ENCODE measurements at places on chromosomes 2 and 18. TPM values are rescaled to one million over a fixed set of nuclear protein-coding genes. Genes with fewer than 3 reads are reported as not detected.

The TXNDC2 gene
- polyA plus RNA-seq, result 0.11 TPM

The REG3A gene
- not detected for polyA plus RNA-seq

The DHRS9 gene
- polyA plus RNA-seq, result not detected

The NEU4 gene
- 0.32 TPM for polyA plus RNA-seq

The MC2R gene
- not detected for polyA plus RNA-seq

The CNRIP1 gene
- polyA plus RNA-seq, result 5.0 TPM

The KCNF1 gene
- polyA plus RNA-seq, result 1.6 TPM

The GRB14 gene
- 2.5 TPM for polyA plus RNA-seq

The ADAM23 gene
- polyA plus RNA-seq, result 9.9 TPM

The EGR4 gene
- polyA plus RNA-seq, result not detected

DNA sequence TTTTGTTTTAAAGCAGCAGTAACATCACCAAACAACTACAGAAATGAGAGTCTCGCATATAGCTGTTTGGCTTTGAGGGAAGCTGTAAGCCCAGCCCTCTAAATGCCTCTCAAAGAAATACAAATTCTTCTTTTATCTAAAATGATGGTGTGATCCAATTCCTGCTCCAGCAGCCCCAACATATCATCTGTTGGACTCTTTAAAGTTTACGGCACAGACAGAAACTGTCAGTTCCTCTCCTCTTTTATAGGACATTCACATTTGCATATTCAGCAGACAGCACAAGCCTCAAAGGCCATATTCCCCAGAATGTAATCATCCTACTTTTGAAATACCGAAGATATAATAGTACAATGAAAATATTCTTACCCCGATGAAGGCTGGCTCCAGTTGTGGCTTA is 216.9 kb upstream of the REV1 start:
- H3K4me1 ChIP-seq, result no peaks in the 10 kb centered on the region
- no peak overlapping the region for H3K27ac ChIP-seq
- no peaks in the 10 kb centered on the region for H3K27me3 ChIP-seq
- H3K36me3 ChIP-seq, result no peaks in the 10 kb centered on the region
- peak; percentile 20 for DNase-seq
- no peak overlapping the region for H3K4me3 ChIP-seq

DNA sequence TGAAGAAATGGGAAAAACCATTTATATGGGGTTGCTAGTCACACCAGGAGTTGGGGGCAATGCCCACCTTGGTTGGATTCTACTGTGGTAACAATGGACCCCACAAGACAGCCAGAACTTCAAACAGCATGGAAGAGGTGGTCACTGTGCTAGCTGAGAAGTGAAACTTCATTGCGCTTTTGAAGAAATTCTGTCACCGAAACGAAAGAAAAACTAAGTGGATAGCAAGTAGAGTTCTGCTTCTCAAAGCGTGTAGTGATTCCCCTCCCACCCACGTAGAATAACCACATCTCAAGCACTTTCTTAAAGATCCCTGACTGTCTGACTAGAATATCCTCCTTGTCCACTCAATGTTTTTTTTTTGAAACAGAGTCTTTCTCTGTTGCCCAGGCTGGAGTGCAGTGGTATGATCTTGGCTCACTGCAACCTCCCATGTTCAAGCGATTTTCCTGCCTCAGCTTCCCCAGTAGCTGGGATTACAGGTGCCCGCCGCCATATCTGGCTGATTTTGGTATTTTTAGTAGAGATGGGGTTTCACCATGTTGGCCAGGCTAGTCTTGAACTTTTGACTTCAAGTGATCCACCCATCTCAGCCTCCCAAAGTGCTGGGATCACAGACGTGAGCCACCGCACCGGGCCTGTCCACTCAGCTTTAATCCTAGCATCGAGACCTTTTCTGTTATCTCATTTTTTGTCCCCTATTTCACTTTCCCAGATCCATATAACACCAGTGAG is 30.1 kb upstream of the CCL20 start:
- no peaks in the 10 kb centered on the region for H3K36me3 ChIP-seq
- no peak overlapping the region for H3K4me3 ChIP-seq
- no peaks in the 10 kb centered on the region for H3K4me1 ChIP-seq
- no peak for DNase-seq

DNA sequence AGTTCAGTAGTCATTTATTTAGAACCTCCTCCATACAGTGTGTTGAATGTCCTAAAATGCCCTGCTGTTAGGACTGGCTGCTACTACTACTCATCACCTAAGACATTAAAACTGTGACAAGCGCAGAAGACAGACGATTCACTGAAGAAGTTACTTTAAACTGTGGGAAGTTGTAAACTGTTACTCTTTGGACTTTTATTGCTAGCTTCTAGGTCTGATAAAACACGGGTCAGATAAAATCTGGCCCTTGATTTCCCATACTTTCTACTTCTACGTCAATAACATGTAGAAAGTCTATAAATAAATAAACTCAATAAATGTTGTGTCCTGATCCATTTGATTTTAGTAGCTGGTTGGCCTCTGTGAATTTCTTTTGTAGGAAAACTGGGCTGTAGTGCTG is 113.4 kb downstream of the ICA1L start:
- no peak overlapping the region for H3K27ac ChIP-seq
- no peak overlapping the region for H3K4me3 ChIP-seq
- H3K36me3 ChIP-seq, result peaks cover 17% of the 10 kb centered on the region
- no peaks in the 10 kb centered on the region for H3K27me3 ChIP-seq
- no peak for DNase-seq

- DNase-seq, result no peak
- no peak overlapping the region for H3K4me3 ChIP-seq
- peaks cover 17% of the 10 kb centered on the region for H3K4me1 ChIP-seq
- H3K27ac ChIP-seq, result no peak overlapping the region
- H3K27me3 ChIP-seq, result no peaks in the 10 kb centered on the region
Measured at GRCh38 chr2:43347746-43348145, 121.3 kb upstream of the ZFP36L2 start.

- no peak overlapping the region for H3K27ac ChIP-seq
- no peak for DNase-seq
- peaks cover 3% of the 10 kb centered on the region for H3K4me1 ChIP-seq
- H3K27me3 ChIP-seq, result no peaks in the 10 kb centered on the region
- no peak overlapping the region for H3K4me3 ChIP-seq
- no peaks in the 10 kb centered on the region for H3K36me3 ChIP-seq
Measured at GRCh38 chr2:62176801-62177200, 19.1 kb upstream of the B3GNT2 start.

- H3K4me3 ChIP-seq, result no peak overlapping the region
- no peaks in the 10 kb centered on the region for H3K4me1 ChIP-seq
- no peak for DNase-seq
- H3K36me3 ChIP-seq, result no peaks in the 10 kb centered on the region
- no peaks in the 10 kb centered on the region for H3K27me3 ChIP-seq
- no peak overlapping the region for H3K27ac ChIP-seq
Measured at GRCh38 chr2:215357660-215358059, 45.8 kb downstream of the ATIC start.

- H3K27me3 ChIP-seq, result no peaks in the 10 kb centered on the region
- DNase-seq, result no peak
- H3K4me1 ChIP-seq, result no peaks in the 10 kb centered on the region
Measured at GRCh38 chr2:62663411-62663810, 42.1 kb upstream of the EHBP1 start.

DNA sequence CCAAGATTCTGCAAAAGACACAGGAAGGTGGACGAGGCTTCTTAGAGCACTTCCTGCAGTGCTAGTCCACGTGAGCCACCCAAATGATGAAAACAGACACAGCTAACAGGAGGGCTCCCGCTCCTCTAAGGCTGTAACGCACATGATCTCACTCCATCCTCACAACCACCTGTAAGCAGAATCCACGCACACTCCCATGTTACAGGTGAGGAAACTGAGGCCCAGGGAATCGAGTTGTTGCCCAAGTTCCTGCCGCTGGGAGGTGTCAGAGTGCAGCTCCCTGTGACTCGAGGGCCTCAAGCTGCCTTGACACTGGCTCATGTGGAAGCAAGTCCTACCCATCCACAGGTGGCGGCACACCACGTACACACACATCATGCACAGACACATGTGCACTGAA is 4.4 kb downstream of the DNMT3A start:
- DNase-seq, result no peak
- no peak overlapping the region for H3K27ac ChIP-seq
- H3K36me3 ChIP-seq, result no peaks in the 10 kb centered on the region
- no peak overlapping the region for H3K4me3 ChIP-seq
- H3K27me3 ChIP-seq, result peaks cover 3% of the 10 kb centered on the region

- no peak overlapping the region for H3K27ac ChIP-seq
- H3K4me1 ChIP-seq, result peaks cover 5% of the 10 kb centered on the region
- peak overlapping the region; percentile 53 for H3K4me3 ChIP-seq
- H3K27me3 ChIP-seq, result peaks cover 16% of the 10 kb centered on the region
Measured at GRCh38 chr18:34222307-34223163, 2.2 kb downstream of the NOL4 start.

- DNase-seq, result no peak
- H3K27ac ChIP-seq, result no peak overlapping the region
- H3K4me1 ChIP-seq, result no peaks in the 10 kb centered on the region
Measured at GRCh38 chr2:97936881-97937280, 58.9 kb downstream of the TMEM131 start.

- no peak overlapping the region for H3K27ac ChIP-seq
- no peaks in the 10 kb centered on the region for H3K36me3 ChIP-seq
- no peaks in the 10 kb centered on the region for H3K27me3 ChIP-seq
- H3K4me1 ChIP-seq, result no peaks in the 10 kb centered on the region
Measured at GRCh38 chr2:195447323-195447975, 209.6 kb upstream of the SLC39A10 start.

GRCh38 chr18:79323471-79323870 is 72.3 kb upstream of the NFATC1 start:
- DNase-seq, result no peak
- H3K36me3 ChIP-seq, result no peaks in the 10 kb centered on the region
- H3K27me3 ChIP-seq, result no peaks in the 10 kb centered on the region

DNA sequence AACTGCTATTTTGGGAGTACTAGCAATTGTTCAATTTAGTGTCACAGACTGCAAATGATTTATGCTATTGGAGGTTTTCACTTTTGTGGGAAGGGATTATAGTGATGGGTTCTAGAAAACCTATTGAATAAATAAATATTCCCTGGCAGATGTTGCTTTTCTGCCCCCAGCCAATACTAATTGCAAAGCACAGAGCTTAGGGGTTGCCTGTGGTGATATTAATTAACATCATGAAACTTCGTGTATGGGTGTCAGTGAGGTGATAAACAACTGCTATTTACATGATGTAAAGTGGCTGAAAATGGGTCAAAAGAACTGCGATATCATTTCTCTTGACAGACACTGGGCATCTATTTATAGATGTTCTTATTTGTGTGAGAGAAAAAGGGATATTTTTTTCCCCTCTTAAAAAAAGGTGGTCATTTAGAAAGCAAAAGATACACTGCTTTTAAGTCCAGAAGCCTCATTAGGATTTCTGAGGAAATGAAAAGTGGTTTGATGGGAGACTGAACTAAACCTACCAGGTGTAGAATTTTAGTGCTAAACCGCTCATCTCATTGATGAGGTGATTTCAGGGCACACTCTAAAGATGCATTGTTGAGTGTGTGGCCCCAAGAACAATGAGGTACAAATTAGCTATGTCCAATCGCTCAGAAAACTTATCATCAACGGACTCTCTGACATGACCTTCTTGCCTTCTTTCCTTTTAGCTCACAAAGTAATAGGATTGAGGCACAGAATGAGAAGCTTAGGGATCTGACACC is 116.7 kb upstream of the CHST9 start:
- no peak overlapping the region for H3K4me3 ChIP-seq
- no peak overlapping the region for H3K27ac ChIP-seq
- H3K4me1 ChIP-seq, result no peaks in the 10 kb centered on the region
- H3K36me3 ChIP-seq, result no peaks in the 10 kb centered on the region
- DNase-seq, result no peak

DNA sequence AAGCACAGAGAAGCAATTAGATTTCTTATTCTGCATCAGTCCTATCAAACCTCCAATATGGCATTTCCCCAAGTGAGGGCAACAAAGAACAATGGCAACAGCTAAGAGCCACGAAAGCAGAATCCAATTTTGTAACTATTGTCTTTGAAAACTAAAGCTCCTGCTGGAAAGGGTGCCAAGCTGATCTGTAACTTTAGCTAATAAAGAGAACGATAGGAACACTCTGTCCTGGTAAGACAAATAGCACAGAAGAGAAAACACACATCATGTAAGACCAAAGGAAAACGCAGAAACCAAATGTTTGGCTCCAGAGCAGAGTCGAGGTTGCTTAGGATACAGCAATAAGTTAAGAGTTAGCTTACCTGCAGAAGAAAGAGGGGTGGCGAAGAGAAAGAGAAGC is 160.5 kb downstream of the STK39 start:
- H3K27me3 ChIP-seq, result no peaks in the 10 kb centered on the region
- no peak for DNase-seq
- H3K4me1 ChIP-seq, result no peaks in the 10 kb centered on the region
- no peak overlapping the region for H3K27ac ChIP-seq
- H3K4me3 ChIP-seq, result no peak overlapping the region

- no peaks in the 10 kb centered on the region for H3K36me3 ChIP-seq
- DNase-seq, result no peak
- no peaks in the 10 kb centered on the region for H3K4me1 ChIP-seq
- no peaks in the 10 kb centered on the region for H3K27me3 ChIP-seq
- H3K27ac ChIP-seq, result no peak overlapping the region
- H3K4me3 ChIP-seq, result no peak overlapping the region
Measured at GRCh38 chr18:23701017-23701416, 11.8 kb downstream of the LAMA3 start.

- H3K27me3 ChIP-seq, result peaks cover 1% of the 10 kb centered on the region
- H3K27ac ChIP-seq, result no peak overlapping the region
- no peaks in the 10 kb centered on the region for H3K4me1 ChIP-seq
- no peak for DNase-seq
- no peak overlapping the region for H3K4me3 ChIP-seq
Measured at GRCh38 chr2:49367003-49367402, 212.7 kb upstream of the FSHR start.

- peaks cover 4% of the 10 kb centered on the region for H3K4me1 ChIP-seq
- DNase-seq, result no peak
Measured at GRCh38 chr2:69933839-69934613, 19.1 kb downstream of the MXD1 start.

- no peak overlapping the region for H3K27ac ChIP-seq
- no peaks in the 10 kb centered on the region for H3K27me3 ChIP-seq
- DNase-seq, result no peak
- H3K36me3 ChIP-seq, result no peaks in the 10 kb centered on the region
Measured at GRCh38 chr18:1965016-1965415, 606.3 kb downstream of the METTL4 start.

DNA sequence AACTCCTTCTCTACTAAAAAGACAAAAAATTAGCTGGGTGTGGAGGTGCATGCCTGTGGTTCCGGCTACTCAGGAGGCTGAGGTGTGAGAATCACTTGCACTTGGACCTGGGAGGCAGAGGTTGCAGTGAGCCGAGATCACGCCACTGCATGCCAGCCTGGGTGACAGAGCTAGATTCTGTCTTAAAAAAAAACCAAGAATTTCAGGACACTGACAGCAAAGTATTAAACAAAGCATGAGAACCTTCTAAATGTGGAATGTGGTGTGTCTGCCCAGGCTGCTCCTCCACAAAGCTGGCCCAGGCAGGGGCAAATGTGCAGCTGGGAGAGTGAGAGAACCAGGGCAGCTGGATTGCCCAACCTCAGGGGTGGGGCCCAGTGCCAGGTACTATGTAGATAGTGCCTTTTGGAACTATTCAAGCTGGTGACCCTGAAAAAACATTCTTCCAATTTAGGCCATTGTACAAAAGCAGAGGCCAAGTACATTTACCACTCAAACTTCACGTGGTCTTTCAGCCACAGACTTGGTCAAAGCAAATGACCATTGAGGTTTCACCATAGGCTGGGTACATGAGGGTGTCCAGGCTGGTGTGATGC is 6.7 kb upstream of the UGT1A5 start:
- no peaks in the 10 kb centered on the region for H3K27me3 ChIP-seq
- no peak overlapping the region for H3K27ac ChIP-seq
- H3K4me3 ChIP-seq, result no peak overlapping the region
- no peaks in the 10 kb centered on the region for H3K36me3 ChIP-seq
- no peaks in the 10 kb centered on the region for H3K4me1 ChIP-seq
- no peak for DNase-seq

- H3K27me3 ChIP-seq, result no peaks in the 10 kb centered on the region
- H3K4me3 ChIP-seq, result no peak overlapping the region
- no peak for DNase-seq
Measured at GRCh38 chr18:74516271-74517235, 17.7 kb upstream of the CNDP1 start.
